ENCODE measurements at places on chromosomes 1 and 21.

GRCh38 chr1:173052681-173053196 lies 2.0 kb upstream of the TNFSF18 start:
- DNase-seq = no peak

- no peak for DNase-seq
Measured at GRCh38 chr1:111988743-111989453, 570 bp downstream of the KCND3 start.

DNA sequence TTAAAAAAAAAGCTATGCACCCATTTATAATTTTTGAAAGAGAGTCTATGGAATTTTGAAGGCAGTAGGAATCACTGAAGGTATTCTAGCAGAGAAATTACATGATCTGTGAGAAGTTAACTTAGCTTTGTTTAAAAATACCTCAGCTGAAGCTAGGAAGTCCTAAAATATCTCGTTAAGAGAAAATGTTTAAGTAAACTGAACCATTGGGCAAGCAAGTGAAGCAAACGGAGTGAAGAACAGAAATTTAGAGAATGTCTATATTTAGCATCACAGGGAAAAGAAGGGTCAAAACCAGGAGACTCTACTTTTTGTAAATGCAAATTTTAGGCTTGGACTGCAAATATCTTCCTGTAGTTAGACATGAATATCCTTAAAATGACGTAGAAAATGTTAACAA lies 230.8 kb downstream of the HMCN1 start:
- no peak for DNase-seq

GRCh38 chr1:101008229-101008834 lies 17.3 kb downstream of the DPH5 start:
- DNase-seq = no peak

GRCh38 chr1:188941986-188942385 lies 1535.7 kb downstream of the BRINP3 start:
- DNase-seq = no peak

DNA sequence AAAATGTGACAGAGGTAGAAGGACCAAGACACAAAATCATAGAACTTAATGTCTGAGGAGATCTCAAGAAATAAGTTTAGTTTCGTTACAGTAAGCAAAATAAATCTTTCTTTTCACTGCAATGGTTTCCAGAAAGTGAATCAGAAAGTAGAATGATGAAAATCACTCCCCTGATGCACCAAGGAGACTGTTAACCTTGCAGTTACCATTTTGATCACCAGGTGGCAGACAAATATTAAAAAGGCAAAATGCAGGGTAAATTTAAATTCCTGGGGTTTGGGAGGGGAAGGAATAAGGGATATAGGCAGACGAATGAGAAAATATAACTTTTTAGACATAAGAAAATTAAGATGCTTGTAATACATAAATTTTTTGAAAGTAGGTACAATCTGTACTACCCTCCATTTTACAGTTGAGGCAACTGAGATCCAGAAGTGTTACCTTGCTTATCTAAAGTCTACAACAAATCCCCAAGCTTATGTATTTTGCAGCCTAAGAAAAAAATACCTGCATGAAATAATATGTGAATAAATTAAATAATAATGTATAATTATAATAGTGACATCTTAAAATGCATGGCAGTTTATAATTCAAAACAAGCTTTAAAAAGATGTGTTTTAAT lies 253.2 kb downstream of the CRB1 start:
- DNase-seq = no peak

DNA sequence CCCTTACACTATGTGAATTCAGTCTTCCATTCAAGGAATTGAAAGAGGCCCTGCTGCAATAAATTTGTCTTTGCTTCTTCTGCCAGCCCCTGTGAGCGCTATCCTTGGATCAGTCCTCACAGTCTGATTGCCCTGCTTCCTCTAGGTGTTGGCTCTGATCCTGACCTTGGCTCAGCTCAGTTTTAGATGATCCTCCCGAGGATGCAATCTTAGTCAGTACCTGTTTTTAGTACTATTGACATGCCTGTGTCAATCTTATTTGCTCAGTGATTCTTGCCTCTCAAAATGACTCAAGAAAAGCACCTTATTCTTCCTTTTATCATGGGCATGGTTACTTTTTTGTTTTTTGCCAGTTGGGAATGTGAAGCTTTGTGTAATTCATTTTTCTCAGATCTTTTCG lies 101.4 kb upstream of the KCNK1 start:
- no peak for DNase-seq

DNA sequence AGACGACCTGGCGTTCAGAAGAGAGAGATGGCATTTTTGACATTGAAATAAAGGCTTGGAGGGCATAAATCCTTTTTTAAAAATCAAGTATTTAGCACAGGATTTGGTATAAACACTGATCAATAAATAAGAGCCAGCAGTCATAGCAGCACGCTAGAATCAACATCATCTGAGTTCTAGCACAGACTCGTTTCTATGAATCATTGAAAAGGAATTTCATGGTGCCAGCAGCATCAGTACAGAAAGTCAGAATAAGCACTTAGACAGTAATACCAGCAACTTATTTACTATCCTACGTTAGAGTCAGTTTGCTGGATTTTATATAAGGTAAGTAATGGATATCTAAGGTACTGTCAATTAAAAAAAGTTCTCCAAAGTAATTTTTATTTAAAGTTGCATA lies 119.3 kb downstream of the HLCS start:
- DNase-seq = no peak

Data from DMS 273 treated with DMSO at 0.1 percent for 48 hours (cell line).